ENCODE measurements at places on chromosomes 6 and 20.

DNA sequence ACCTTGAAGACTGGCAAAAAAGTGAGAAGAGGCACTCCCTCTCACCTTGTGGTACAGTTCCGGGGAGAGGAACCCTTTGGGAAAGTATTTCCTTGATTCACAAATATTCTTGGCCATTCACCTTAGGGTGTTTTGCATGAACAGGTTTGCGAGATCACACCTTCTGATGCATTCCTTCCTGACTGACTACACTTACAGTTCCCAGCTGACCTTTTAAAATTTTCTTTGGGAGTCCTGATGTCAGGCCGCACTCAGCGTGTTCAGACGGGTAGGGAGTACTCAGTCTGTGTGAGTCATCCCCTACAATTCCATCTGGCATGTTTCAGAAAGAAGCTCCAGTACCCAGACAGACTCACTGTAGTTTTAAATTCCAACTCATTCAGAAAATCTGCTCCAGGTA is 1.7 kb downstream of the ADGRF4 start:
- no peak for DNase-seq

GRCh38 chr6:157806131-157806855 is 16.8 kb upstream of the SNX9 start:
- DNase-seq: no peak

DNA sequence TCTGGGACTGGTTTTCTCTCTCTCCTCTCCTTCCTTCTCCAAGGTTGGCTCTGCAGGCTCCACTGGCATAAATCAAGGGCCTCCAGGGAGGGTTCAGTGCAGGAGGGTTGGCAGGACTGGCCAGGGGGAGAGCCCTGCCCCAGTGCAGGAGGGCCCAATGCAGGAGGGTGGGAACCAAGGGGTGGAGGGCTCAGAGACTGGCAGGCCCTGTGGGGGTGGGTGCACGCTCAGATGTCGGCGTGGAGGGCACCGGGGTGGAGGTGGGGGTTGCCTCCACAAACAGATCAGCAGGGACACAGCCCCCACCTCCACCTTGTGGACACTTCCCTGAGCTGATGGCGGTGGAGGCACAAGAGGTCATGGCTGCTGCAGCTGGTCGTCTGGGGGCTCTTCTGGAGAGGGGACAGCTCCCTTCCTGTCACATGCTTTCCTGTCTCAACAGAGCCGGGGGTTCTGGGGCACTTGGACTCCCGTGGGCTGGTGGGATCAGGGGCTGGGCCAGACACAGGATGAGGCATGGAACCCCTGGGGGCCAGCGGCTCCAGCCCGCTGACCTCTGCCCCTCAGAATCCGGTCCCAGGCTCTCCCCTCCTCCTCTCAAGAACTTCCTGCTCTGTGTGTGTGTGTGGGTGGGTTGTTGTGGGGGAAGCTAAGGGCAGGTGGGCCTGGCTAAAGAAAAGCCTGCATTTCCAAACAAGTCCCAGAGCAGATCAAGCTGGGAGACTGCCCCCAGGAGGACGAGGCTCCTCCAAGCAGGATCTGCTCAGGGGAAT is 2.7 kb upstream of the ABHD16B start:
- no peak for DNase-seq

GRCh38 chr20:57216669-57217068 is 49.8 kb downstream of the BMP7 start:
- DNase-seq: no peak

DNA sequence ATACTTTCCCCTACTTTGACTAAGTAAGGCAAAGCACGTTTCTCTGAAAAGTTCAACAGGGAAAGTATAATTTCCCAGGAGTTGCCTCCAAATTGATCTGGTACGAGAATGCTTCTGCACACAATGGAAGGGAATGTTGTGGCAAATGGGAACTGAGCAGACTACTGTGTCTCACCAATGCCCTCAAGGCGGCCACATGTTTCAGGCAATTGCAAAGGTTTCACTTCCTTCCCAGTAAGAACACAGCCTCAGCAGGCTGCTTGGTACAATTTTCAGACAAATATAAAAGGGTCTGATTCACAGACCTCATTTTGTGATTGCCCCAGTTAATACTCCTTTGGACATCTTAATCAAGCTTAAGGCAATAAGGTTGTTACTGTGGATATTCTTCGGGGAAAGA is 71.2 kb downstream of the KIAA0319 start:
- no peak for DNase-seq

Measured in CD4-positive, alpha-beta T cell treated with Interleukin-6 at 100 ng/mL for 8 hours (primary cell).